ENCODE measurements at places on chromosomes 5 and 9.

GRCh38 chr9:37466037-37466709 is 923 bp upstream of the ZBTB5 start:
- DNase-seq: peak; percentile 90

DNA sequence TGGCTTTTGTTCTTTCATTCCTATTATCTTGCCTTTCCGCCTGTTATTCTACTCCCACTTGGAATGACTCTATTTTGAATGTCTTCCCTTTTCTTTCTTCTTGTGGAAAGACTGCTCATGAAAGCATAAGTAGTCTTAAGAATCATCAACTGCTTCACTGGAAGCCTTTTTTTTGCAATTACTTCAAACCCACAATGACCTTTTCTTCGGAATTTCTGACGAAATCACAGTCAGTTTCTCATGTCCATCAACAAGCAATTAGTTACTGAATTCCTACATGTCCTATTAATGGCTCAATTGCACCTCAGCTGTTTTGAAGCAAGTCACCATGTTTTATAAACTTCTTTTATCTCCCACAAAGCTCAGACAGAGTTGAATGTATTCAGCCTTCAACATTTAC is 196.2 kb downstream of the TARS1 start:
- no peak for DNase-seq

- no peak for DNase-seq
These were observed 460.2 kb downstream of the GADD45G start for GRCh38 chr9:90064971-90065370.

- DNase-seq: no peak
These were observed 284.8 kb downstream of the DENND1A start for GRCh38 chr9:123645126-123645525.

GRCh38 chr9:123725389-123725788 is 204.5 kb downstream of the DENND1A start:
- DNase-seq: no peak

DNA sequence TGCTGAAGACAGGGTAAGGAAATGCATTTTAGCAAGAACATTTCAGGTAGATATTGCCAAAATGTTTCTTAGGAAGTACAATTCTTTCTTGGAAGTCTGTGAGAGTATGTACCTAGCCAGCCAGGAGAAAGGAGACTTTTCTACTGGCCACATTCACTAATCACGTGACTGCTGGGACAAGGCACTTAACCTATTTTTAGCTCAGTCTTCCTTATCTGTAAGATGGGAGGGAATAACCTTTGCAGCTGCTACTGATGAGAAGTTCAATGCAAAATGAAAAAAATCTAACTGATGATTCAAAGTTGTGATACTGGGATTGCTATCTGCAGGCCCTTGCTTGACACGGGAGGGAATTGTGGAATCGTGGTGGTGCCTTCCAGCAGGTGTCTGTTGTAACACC is 42.6 kb upstream of the SLC28A3 start:
- no peak for DNase-seq

DNA sequence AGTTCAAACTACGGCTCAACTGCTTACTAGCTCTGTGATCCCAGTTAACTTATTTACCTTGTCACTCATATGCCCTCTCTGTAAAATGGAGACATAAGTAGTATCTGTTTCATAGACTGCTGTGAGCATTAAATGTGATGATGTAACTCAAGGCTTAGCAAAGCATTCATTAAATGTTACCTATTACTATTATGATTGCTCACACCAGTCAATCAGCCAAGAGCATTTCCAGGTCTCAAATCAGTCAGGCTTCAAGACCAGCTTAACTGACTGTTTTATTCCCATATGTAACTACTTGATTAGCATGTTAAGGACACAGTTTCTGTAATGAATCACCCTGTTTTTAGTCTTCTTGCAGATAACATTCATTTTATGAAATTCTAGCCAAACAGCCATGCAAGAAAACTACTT is 413.3 kb downstream of the MLLT3 start:
- DNase-seq: no peak

DNA sequence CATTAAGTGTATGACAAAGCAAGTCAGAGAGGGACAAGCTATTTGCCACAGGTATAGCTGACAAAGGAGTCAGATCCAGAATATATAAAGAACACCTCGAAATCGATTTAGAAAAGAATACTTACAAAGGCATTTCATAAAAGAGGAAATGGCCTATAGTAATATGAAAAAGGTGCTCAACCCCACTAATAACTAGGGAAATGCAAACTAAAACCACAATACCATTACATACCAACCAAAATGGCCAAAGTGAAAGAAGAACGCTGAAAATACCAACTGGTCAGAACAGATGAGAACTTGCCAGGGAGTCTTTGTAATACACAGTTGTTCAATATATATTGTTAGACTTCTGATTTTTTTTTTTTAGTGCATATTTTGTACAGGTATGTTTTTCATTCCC is 152.9 kb downstream of the CDC42SE2 start:
- DNase-seq: no peak

GRCh38 chr5:43020399-43020746 is 19.7 kb downstream of the ANXA2R start:
- no peak for DNase-seq

DNA sequence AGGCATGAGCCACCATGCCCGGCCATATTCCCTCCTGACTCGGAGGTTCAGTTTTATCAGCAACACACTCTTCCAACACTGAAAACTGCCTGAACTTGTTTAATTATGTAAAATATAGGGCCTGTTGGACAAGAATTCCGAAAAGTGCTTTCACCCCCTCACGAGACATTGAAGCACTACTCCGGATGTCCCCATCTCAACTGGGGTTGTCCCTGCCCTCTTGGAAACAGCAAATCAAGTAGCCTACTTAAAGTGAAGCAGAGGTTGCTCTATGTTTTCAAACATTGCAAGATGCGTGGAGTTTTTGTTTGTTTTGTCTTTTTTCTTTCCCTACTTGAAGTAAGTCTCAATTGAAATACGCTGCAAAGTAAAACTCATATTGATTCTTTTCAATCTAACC is 7.6 kb downstream of the PTGER4 start:
- DNase-seq: no peak

- no peak for DNase-seq
These were observed 61.4 kb upstream of the RUFY1 start for GRCh38 chr5:179488975-179489374.

DNA sequence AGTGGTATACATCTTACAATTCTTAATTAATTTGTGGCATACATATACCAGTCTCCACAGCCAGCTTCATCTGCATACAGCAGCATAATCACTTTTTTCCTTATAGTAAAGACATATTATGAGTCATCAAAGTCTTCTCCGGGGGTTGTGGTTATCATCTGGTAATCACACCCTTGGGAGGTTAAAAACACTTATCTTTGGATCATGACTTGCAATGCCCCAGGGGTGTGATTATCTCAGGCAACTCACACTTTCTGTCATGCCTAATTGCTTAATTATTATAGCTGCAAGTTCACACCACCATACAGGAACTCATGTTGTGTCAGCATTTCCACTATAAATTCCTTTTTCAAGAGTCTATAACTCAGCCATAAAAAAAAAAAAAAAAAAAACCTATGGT is 218.4 kb downstream of the ANXA1 start:
- DNase-seq: no peak

GRCh38 chr9:27565696-27566095 is 7.6 kb downstream of the C9orf72 start:
- DNase-seq: no peak

- DNase-seq: no peak
These were observed 63.9 kb downstream of the KIAA1958 start for GRCh38 chr9:112550531-112550930.

- DNase-seq: no peak
These were observed 9.9 kb upstream of the TRIM36 start for GRCh38 chr5:115179394-115180164.

GRCh38 chr9:31210978-31211570 is 1173.4 kb upstream of the ACO1 start:
- DNase-seq: no peak

DNA sequence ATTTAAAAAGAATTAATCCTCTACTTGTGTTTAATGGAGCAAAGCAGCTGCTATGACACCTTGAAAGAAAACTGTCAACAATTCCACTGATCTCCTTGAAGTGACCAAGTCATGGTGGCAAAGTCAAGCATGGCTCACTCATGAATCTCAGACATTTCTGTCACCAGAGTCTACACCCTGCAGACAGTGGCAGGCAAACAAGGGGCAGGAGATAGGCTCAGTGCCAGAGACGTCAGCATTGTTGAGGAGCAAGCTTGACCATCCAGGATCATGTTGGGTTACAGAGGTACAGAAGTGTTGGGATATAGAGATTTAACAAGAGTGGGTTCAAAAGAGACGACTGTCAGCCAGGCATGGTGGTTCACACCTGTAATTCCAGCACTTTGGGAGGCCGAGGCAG is 16.1 kb upstream of the VPS13A start:
- DNase-seq: no peak

GRCh38 chr9:89738137-89738932 is 133.5 kb downstream of the GADD45G start:
- no peak for DNase-seq

GRCh38 chr5:149079883-149080282 is 17.0 kb upstream of the SH3TC2 start:
- DNase-seq: no peak

GRCh38 chr9:86324308-86324707 is 29.9 kb downstream of the TUT7 start:
- DNase-seq: no peak

DNA sequence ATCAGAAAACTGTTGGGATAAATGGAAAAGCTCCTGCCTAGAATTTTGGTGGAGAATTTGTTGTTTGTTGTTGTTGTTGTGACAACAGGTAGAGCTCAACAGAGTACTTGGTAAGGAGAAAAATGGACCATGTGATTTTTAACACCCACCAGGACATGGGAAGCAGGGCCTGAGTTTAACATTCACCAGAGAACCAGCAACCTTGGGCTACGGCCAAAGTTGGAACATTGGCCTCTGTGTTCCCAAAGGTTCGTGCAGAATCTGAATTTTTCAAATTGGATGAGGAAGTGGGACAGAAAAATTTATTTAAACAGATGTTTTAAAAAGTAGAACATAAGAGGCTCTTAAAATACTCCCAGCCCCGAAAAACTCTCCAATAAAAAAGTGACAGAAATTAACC is 127.0 kb downstream of the GNA14 start:
- DNase-seq: no peak

Measured in suprapubic skin (tissue), 4 donors.